Naive thymus-derived CD4-positive, alpha-beta T cell (primary cell): ENCODE measurements at places on chromosomes 2 and 18.

- no peak overlapping the region for H3K27ac ChIP-seq
- no peak for DNase-seq
- no peaks in the 10 kb centered on the region for H3K36me3 ChIP-seq
- H3K4me1 ChIP-seq: no peaks in the 10 kb centered on the region
- H3K27me3 ChIP-seq: no peaks in the 10 kb centered on the region
- no peak overlapping the region for H3K4me3 ChIP-seq
Measured at GRCh38 chr2:213500881-213501280, 216.6 kb downstream of the SPAG16 start.

DNA sequence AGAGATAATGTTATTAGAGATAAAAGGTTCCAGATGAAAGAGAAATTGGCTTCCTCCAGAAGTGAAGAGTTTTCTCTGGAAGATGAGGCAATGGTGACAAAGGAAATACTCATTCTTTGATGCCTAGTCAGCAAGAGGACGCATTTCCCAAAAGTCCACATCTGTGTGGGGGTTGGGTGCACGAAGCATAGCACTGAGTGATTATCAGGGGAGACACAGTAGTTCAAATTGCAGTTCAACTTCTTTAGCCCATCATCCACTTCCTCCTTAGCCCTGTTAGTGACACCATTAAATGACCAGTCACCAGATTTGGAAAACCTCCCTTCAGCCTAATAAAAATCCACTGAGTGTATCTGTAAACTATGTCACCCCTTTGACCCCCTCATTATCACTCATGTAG lies 80.9 kb upstream of the PHLPP1 start:
- no peaks in the 10 kb centered on the region for H3K27me3 ChIP-seq
- no peak overlapping the region for H3K27ac ChIP-seq
- H3K4me3 ChIP-seq: no peak overlapping the region
- no peak for DNase-seq
- H3K36me3 ChIP-seq: no peaks in the 10 kb centered on the region

DNA sequence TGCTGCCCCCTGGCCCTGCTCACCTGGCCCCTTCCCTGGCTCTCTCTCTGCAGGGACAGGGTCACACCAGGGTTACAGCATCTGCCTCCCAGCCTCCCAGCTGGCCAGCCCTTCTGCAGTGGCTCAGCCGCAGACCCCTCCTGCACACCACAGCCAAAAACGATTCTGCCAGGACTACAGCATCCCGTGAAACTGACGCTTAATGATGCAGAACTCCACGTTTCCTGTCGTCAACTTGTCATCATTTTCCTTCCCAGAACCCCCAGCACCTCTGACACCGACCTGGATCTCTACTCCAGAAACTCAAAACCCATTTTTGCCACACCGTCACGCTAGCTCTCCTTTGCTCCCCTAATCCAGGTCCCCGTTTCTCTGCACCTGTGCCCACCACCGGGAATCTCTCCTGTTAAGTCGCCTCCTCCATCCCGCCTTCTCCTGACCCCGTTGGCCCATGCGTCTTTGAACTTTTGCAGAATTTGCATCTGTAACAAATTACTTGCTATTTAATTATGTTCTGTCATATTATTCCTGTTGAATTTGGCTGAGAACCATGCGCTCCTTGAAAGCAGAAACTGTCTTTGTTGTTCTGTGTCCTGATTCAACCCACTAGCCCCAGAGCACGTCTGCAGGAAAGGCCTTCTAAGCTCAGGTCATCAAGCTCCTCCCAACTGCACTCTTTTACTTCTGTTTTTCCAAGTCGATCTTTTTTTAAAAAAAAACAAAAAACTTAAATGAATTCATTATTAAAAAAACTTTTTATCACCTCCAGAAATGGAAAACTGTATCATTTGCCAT lies 173.2 kb upstream of the COPS8 start:
- no peaks in the 10 kb centered on the region for H3K27me3 ChIP-seq
- no peaks in the 10 kb centered on the region for H3K36me3 ChIP-seq
- DNase-seq: no peak

- no peaks in the 10 kb centered on the region for H3K4me1 ChIP-seq
- DNase-seq: no peak
- no peak overlapping the region for H3K4me3 ChIP-seq
- H3K36me3 ChIP-seq: no peaks in the 10 kb centered on the region
Measured at GRCh38 chr2:5521461-5521860, 170.7 kb upstream of the SOX11 start.

GRCh38 chr2:11123001-11123809 lies 32.1 kb upstream of the SLC66A3 start:
- no peak for DNase-seq
- no peak overlapping the region for H3K27ac ChIP-seq
- H3K36me3 ChIP-seq: no peaks in the 10 kb centered on the region
- no peak overlapping the region for H3K4me3 ChIP-seq

- H3K4me1 ChIP-seq: no peaks in the 10 kb centered on the region
- H3K27me3 ChIP-seq: no peaks in the 10 kb centered on the region
- DNase-seq: no peak
- H3K36me3 ChIP-seq: peaks cover 8% of the 10 kb centered on the region
- H3K27ac ChIP-seq: no peak overlapping the region
- H3K4me3 ChIP-seq: no peak overlapping the region
Measured at GRCh38 chr2:148338541-148338940, 306.0 kb upstream of the EPC2 start.

- H3K27ac ChIP-seq: no peak overlapping the region
- no peaks in the 10 kb centered on the region for H3K4me1 ChIP-seq
- no peaks in the 10 kb centered on the region for H3K36me3 ChIP-seq
Measured at GRCh38 chr18:64103986-64104385, 44.9 kb downstream of the LINC00305 start.

DNA sequence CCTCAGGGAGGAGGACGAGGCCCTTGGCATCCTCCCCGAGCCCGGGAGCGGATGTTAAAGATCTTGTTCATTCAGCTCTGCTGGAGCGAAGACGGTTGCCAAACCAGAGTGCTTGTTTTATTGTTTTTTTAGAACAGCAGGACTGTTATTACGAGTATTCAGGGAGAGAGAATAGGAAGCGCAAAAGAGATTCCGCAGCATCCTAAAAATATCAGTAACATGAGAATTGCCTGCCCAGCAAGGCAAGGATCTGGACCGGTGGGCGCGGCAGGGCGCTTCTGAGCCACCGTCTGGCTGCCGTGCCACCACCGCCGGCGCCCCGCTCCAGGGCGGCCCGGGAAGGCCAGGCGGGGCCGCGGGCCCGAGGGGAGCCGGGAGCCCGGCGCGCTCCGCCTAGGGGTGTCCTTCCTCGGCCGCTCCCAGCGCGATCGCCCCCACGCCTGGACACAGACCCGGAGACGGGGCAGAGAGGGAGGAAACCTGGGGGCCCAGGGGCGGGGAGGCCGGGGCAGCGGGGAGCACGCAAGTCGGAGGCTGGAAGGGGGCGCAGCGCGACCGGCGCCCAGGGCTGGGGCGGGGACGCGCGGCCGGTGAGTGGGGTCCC lies 843 bp downstream of the CYS1 start:
- peaks cover 13% of the 10 kb centered on the region for H3K27me3 ChIP-seq
- H3K4me1 ChIP-seq: peaks cover 11% of the 10 kb centered on the region
- H3K4me3 ChIP-seq: no peak overlapping the region
- no peak for DNase-seq
- H3K27ac ChIP-seq: no peak overlapping the region
- no peaks in the 10 kb centered on the region for H3K36me3 ChIP-seq

GRCh38 chr2:142825861-142826260 lies 51.6 kb upstream of the KYNU start:
- no peaks in the 10 kb centered on the region for H3K27me3 ChIP-seq
- DNase-seq: no peak
- no peak overlapping the region for H3K27ac ChIP-seq
- no peak overlapping the region for H3K4me3 ChIP-seq

GRCh38 chr2:169221745-169222369 lies 140.5 kb downstream of the LRP2 start:
- H3K36me3 ChIP-seq: no peaks in the 10 kb centered on the region
- H3K27ac ChIP-seq: no peak overlapping the region
- DNase-seq: no peak

DNA sequence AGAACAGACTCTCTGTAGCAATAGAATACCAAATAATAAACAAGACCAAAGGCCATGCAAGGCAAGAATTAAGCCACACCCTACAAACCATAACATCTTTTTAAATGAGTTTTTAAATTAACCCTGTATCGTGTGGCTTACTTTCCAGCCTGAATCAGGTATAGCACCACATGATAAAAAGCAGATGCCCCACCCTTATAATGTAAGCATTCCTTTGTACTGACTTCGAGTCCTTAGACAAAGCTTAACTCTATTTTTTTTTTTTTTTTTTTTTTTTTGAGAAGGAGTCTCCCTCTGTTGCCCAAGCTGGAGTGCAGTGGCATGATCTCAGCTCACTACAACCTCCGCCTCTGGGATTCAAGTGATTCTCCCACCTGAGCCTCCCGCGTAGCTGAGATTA lies 1.7 kb upstream of the C2orf42 start:
- no peaks in the 10 kb centered on the region for H3K36me3 ChIP-seq
- H3K4me3 ChIP-seq: no peak overlapping the region
- H3K4me1 ChIP-seq: peaks cover 8% of the 10 kb centered on the region
- H3K27me3 ChIP-seq: no peaks in the 10 kb centered on the region

DNA sequence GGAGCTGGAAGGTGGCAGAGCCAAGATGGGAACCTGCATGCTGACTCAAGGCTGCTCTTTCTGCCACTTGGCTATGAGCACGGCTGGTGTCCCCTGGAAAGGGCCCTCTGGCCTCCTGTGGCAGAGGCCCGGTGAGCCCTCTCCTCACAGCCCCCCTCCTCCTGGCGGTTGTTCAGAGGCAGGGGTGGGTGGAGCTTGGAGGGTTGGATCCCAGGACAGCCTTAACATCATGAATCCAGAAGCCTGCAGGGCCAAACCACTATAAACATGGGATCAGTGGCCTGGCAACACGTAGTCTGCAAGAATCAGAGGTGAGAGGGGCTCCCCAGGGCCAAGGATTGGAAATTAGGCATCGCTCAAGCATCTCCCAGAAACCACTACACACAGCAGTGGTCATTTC lies 48.5 kb upstream of the LOXHD1 start:
- no peaks in the 10 kb centered on the region for H3K27me3 ChIP-seq
- no peaks in the 10 kb centered on the region for H3K36me3 ChIP-seq
- no peak overlapping the region for H3K27ac ChIP-seq

- H3K27ac ChIP-seq: peak overlapping the region; percentile 64
Measured at GRCh38 chr2:10326707-10327594, 24.2 kb downstream of the HPCAL1 start.

DNA sequence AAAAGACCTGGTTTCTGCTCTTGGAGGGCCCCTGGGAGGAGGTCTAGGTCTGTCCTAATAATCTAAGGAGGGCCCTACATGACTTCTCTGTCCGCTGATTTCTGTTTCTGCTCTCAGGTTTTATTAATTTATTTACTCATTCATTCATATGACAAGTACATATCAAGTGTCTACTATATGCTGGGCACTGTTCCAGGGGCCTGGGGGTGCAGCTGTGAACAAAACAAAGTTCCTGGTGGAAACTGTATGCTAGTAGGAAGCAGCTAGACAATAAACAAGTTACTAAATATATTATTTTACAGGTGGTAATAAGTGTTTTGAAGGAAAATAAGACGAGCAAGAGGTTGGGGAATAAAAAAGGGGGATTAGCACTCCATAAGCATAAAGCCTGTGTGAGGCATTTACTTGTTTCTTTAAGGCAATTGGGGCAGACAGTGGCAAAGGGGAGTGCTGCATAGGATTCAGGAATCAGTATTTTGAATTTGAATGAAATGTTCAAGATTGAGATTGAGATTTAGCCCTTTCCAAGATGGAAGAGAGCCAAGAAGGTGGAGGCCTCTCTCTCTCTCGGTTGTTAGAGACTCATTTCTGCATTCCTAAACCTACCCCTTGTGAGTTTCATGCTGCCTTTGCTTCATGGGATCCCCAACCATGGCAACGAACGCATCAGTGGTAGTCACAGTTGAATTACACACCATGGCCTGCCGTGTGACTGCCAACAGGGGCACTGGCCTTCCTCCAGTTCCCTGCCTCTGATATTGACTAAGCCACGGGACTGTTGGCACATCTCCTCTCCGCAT lies 28.3 kb downstream of the DRC1 start:
- DNase-seq: no peak
- H3K4me3 ChIP-seq: no peak overlapping the region
- peaks cover 3% of the 10 kb centered on the region for H3K27me3 ChIP-seq
- no peaks in the 10 kb centered on the region for H3K36me3 ChIP-seq
- no peaks in the 10 kb centered on the region for H3K4me1 ChIP-seq
- no peak overlapping the region for H3K27ac ChIP-seq

GRCh38 chr18:12777500-12777944 lies 74.7 kb downstream of the PSMG2 start:
- no peak for DNase-seq
- H3K36me3 ChIP-seq: no peaks in the 10 kb centered on the region
- no peak overlapping the region for H3K27ac ChIP-seq
- no peaks in the 10 kb centered on the region for H3K27me3 ChIP-seq
- no peak overlapping the region for H3K4me3 ChIP-seq

- H3K4me3 ChIP-seq: no peak overlapping the region
- H3K36me3 ChIP-seq: no peaks in the 10 kb centered on the region
- no peaks in the 10 kb centered on the region for H3K4me1 ChIP-seq
- H3K27me3 ChIP-seq: no peaks in the 10 kb centered on the region
- DNase-seq: no peak
- no peak overlapping the region for H3K27ac ChIP-seq
Measured at GRCh38 chr18:31828613-31829012, 67.9 kb upstream of the SLC25A52 start.

GRCh38 chr18:77870199-77870598 lies 620.6 kb downstream of the GALR1 start:
- no peaks in the 10 kb centered on the region for H3K36me3 ChIP-seq
- no peak overlapping the region for H3K27ac ChIP-seq
- H3K4me3 ChIP-seq: no peak overlapping the region
- no peak for DNase-seq
